Stimulated activated CD8-positive, alpha-beta memory T cell treated with anti-CD3 and anti-CD28 coated beads, Interleukin-4, amount 100 ng/mL, for 1 hour (primary cell): ENCODE measurements at places on chromosomes 2 and 18.

DNA sequence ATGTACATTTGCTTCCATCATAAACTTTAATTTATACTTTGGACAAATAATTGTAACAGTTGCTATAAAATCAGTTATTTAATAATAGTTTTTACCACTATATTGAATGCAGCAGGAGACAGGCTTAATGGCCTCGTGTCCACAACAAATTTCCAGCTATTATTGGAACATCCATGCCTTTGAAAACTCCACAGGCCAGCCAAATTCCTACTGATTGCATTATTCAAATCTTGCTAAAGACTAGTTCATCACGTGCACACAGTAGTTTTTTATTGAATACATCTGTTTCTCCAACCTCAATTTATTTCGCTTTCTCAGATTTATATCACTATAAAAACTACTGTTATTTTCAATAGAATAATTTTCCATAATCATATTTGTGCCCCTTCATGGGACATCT is 18.4 kb upstream of the PTPRM start:
- DNase-seq: no peak

- no peak for DNase-seq
Observed at GRCh38 chr2:208097801-208098200, 26.5 kb downstream of the CRYGD start.

DNA sequence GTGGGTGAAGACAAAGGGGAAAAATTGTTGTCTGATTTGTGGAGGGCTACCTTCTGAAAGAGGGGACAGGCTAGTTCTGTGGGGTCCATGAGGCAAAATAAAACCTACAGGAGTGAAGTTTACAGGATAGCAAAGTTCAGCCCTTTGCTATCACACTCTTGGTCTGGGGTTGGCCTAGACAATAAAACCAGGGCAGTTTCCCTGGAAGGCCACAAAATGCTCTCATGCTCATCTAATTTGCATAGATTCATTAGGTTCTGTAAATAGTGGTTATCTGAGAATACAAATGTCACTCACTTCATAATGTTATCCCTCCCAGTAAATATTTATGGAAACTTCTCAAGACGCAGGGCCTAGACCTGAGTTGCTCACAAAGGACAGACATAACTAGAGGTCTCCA is 63.6 kb downstream of the INSIG2 start:
- DNase-seq: no peak

GRCh38 chr2:217185265-217185995 is 325.6 kb upstream of the TNP1 start:
- DNase-seq: no peak

GRCh38 chr18:56289381-56289780 is 349.0 kb downstream of the TXNL1 start:
- DNase-seq: no peak

GRCh38 chr2:228802181-228803071 is 468.7 kb downstream of the PID1 start:
- no peak for DNase-seq

DNA sequence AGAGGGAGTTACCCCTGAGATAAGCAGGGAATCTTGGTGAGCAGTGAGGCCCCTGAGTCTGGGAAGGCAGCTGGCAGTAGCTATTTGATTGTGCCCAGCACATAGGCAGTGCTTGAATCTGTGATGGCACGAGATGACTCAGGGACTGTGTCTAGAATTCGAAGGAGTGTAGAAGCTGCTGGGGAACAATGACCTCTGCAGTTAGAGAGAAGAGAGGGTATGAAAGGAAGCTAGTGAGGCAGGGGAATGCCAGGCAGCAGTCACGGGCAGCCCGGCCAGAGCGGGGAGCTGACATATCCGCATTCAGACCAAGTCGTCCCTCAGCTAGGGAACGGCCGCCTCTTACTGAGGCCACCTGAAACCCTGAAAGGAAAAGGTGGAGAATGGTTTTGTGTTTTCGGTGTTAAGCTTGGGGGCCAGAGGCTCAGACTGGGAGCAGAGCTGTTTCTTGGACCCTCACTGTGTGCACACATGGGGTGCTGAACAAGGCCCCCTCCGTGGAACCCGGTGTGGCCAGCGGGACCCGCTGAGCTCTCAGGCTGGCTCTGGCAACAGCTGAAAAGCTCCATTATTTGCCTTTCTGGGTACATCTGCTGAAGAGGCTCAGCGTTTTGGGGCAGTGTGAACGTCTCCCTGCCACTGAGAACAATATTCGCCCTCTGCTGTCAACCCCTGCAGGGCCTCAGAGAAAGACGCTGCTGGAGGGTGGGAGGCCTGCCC is 32.9 kb downstream of the ARHGEF4 start:
- no peak for DNase-seq

DNA sequence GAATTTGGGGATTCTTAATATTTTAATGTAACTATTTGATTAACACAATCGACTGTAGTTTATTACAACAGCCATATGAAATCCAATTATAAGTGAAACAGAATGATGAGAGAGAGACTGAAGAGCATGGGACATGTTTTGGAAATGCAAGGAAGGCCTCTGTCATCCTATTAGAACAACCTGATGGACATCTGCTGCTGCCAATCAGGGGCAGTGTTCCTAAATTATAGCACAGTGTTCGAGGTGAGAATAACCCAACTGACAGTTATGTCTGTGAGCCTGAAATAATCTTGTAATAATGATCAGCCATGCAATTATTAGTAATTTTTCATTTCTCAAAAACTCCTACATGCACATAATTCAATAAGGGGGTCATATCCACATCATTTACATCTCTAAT is 73.6 kb downstream of the CCDC141 start:
- no peak for DNase-seq

- no peak for DNase-seq
Observed at GRCh38 chr2:61416871-61417645, 53.8 kb downstream of the USP34 start.

DNA sequence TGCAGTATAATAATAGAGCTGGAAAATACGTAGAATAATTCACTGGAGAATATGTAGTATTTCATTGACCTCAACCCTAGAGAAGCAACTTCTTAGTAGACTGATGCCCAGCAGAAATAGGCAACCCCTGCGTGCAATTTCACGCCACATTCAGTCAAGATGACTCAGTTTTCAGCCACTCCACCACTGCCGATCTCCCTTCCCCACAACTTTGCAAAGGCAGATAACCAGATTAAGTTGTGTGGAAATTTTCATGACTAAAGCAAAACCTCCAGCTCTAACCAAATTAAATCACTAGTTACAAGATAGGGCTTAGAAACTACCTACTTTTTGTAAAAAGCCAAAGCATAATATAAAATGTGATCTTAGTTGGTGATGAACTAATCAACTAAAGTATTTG is 63.3 kb upstream of the STK17B start:
- DNase-seq: peak; percentile 35

DNA sequence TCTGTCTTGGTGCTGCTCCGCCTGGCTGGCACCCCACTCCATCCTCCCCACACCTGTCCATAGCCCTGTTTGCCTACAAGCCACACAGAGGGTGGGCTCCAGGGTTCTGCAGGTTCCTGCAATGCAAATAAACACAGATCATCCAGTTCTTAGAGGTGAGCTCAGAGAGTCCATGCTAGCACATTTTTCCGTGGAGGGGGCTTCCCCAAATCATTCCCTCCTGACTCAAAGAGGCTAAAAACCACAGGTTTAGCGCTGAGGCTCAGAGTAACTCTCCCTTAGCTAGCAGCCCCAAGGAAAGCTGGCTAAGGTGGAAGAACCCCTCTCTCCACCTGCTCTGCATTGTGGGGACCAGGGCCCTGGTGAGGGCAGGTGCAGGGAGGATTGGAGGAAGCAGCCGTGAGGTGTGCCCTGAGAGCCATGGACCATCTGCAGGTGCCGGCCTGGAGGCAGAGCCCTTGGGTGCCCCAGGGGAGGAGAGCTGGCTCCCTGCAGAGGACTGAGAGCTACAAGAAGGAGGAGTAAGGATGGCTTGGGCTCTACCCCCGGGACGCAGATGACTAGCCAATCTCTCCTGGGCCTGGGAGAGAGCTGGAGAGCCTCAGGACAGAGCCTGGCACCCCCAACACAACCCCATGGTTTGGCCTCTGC is 23.8 kb upstream of the TEX44 start:
- no peak for DNase-seq

DNA sequence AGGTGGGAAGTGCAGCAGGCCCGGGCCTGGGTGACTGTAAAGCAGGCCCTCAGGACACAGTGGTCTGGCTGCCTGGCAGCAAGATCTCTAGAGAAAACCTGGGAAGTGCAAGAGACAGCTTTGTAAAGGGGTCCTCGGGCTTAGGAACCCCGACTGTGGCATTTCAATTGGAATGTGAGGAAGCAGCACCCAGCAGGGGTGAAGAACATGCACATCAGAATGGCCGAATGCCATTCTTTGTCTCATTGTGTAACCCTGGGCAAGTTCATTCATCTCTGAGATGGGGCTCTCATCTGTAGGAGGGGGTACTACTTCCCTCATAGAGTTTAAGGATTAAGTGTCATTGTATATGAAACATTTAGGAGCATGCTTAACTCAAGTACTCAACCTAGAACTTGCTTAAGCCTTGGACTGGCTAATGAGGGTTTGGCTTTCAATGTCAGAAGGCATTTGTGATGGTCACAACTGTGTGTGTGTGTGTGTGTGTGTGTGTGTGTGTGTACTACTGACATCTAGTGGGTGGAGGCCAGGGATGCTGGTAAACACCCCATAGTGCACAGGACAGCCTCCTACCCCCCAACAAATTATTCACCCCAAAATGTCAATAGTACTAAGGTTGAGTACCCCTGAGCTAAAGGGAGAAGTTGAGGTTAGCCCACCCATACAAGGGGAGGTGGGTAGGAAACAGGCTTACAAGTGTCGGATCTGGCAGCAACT is 29.3 kb downstream of the MEX3C start:
- DNase-seq: no peak

GRCh38 chr2:31294196-31294595 is 60.2 kb downstream of the EHD3 start:
- DNase-seq: no peak

GRCh38 chr18:47901624-47902362 is 28.7 kb downstream of the SMAD2 start:
- no peak for DNase-seq

DNA sequence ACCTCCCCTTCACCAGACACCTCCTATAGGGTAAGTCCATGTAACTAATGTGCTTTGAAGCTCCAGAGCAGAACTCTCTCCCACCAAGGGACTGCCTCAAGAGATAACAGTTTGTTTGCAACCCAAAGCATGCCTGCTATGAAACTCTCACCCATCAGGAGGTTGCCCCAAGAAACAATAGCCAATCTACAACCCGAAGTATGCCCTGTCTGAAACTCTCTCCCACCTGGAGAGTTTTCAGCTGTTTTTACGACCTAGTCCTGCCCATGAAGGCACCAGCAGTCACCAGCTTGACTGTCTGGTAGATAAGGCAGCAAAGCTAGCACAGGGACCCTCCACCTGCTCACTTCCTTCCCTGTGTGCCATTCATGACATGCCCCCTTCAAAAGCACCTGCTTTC is 533.9 kb upstream of the CRIM1 start:
- no peak for DNase-seq

DNA sequence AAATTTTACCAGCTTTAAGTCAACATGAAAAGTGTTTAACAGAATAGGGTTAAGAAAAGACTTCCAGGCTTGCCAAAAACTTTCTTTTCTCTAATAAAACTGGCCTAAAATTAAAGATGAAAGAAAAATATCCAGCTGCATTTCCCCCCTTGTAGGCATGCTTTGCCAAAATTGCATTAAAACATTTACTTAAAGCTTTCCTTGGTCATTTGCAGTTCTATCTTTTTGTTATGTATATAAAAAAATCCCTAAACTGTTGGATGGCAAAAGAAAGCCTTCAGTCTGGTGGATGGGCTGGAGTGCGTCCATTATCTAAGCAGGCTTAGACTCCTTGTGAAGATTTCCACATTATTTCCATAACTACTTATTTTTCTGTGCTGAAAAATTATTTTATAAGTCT is 105.4 kb upstream of the DSEL start:
- no peak for DNase-seq

- DNase-seq: no peak
Observed at GRCh38 chr2:229856413-229856812, 65.4 kb downstream of the TRIP12 start.

GRCh38 chr18:79507076-79507545 is 111.4 kb downstream of the NFATC1 start:
- no peak for DNase-seq

- DNase-seq: no peak
Observed at GRCh38 chr2:184644685-184645084, 46.4 kb downstream of the ZNF804A start.

- no peak for DNase-seq
Observed at GRCh38 chr2:58350484-58350883, 109.4 kb upstream of the FANCL start.

GRCh38 chr2:64838817-64839216 is 150.4 kb upstream of the SLC1A4 start:
- no peak for DNase-seq

GRCh38 chr18:75652528-75652927 is 225.0 kb upstream of the SMIM21 start:
- no peak for DNase-seq
